ENCODE measurements at places on chromosomes 2 and 18.
A peak's percentile ranks its signal among the peaks of the same experiment; 100 is the strongest.

GRCh38 chr2:96514521-96514920 is 9.4 kb upstream of the NEURL3 start:
- DNase-seq: no peak

DNA sequence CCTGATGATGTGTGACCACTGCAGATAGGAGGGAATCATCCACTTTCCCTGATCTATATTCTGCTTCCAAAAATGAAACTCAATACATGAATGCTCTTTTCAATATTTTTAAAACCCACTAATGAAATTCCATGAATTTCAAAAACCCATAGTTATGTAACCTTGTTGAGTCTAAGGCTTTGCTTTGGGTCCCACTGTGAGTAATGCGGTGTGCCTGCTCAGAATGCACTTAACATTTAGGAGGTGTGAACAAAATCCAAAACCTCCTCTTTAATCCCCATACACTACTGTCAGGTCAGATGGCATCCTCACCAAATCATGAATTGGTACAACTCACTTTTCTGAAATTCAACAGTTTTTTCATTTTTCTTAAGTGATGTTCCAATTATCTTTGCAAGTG is 50.4 kb downstream of the CCDC93 start:
- DNase-seq: peak; percentile 40

- DNase-seq: no peak
Measured at GRCh38 chr2:221715523-221716247, 143.6 kb upstream of the EPHA4 start.

GRCh38 chr2:128450211-128451024 is 131.8 kb upstream of the HS6ST1 start:
- DNase-seq: no peak

DNA sequence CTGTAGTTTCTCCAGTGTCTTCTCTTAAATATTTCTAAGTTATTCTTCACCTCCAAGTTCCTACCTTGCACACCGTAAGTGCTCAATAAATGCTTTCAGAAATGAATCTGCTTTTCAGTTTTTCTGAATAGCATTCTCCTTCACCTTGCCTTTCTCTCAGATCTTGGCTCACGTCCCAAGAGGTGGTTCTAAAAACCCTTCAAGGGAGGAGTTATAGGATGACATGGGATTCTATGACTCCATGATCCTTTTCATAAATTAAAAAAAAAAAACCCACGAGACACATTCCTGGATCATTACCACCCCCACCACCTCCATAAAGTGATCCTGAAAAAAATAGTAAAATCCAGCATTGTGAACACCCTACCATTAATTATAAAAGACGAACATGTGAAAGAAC is 11.7 kb downstream of the KCTD1 start:
- DNase-seq: no peak

DNA sequence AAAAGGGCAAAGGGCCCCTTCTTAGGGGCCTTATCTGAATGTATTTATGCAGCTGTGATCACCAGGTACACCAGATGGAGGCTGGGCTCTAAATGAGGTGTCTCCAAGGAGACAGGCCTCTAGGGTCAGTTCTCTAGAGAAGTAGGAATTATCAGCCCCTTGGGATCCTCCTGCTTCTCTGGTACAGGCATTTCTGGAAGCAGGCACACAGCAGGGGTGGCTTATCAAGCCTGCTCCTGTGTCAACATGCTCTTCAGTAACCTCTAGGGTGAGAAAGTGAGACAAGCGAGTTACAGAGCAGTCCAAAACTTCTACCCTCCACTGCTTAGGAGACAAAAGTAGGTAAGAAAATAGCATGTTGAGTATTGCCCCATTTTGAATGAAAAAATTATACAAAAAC is 13.8 kb downstream of the TPGS2 start:
- no peak for DNase-seq

GRCh38 chr2:39216346-39217191 is 27.2 kb downstream of the CDKL4 start:
- DNase-seq: no peak

DNA sequence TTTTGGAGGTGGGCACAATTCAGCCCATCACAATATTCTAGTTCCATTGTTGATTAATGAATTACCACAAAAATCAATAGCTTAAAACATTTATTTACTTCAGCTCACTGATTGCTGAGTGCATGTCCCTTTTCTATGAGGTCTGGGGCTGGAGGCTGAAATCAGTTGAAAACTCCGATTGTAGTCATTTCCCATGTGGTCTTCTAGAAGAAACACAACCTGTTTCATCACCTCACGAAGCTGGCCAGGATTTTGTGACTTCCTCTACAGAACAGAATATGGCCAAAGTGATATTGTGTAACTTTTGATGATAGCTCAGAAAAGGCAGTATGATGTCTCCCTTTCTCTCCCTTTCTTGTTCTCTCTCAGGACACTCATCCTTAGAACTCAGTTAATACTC is 44.1 kb upstream of the CYRIA start:
- no peak for DNase-seq

GRCh38 chr2:23425338-23425871 is 40.4 kb downstream of the KLHL29 start:
- DNase-seq: no peak

- no peak for DNase-seq
Measured at GRCh38 chr2:44928483-44929158, 12.9 kb upstream of the SIX3 start.

- no peak for DNase-seq
Measured at GRCh38 chr2:240431271-240431660, 4.2 kb upstream of the GPC1 start.

DNA sequence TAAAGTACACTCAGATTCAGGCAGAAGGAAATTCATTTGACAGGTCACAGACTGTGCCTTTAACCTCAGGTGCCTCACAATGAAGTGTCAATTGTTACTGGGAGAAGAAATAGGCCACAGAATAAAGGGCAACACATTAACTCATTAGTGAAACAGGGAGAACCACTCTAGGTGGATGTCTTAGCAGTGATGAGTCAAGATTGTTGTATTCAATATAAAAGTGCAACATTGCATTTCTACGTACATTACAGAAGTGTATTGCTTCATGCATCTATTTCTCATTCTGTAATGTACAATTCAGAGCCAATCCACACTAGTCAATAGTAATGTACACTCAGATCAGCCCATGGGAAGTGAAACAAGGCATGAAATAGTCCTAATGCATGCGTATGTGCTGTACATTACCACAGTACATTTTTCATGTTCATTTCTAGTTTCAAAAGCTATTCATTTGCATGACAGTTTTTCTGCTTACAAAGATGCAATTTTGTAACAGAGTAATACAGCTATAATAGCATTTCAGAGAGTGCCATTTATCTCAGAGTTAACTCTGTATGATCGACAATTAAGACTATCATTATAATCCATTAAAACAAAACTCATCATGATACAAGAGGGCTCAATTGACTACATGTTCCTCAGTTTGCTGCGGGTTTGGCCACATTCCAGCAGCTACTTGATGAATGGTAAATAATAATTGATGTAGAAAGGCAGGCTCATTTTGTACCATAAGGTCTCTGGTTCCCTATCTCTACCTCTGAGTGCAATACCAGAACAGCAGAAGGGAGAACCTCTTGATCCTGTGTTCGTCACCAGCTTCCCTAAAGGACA is 12.2 kb upstream of the ARL5A start:
- no peak for DNase-seq

GRCh38 chr2:155309483-155309882 is 611.0 kb downstream of the KCNJ3 start:
- DNase-seq: no peak

- DNase-seq: peak; percentile 98
Measured at GRCh38 chr2:225025917-225026571, 16.2 kb downstream of the DOCK10 start.

- DNase-seq: peak; percentile 49
Measured at GRCh38 chr2:181305301-181306123, 151.7 kb upstream of the ITGA4 start.

DNA sequence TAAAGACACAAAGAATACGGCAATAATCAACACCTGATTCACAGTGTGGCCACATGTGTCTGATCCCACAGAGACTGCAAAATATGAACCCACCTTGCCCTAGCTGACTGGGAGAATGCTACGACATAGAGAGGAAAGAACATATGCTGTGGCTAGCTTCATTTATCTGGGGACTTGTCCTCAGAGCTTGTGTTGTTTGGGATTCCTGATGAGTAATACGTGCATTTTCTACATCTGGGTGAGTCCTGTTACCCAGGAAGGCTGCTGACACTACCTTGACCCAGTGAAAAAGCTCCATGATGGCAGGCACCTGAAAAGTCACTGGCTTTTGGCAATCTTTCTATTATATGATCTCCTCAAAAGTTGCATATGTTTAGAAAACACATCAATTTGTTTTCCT is 427.7 kb upstream of the LYPD1 start:
- peak; percentile 34 for DNase-seq

DNA sequence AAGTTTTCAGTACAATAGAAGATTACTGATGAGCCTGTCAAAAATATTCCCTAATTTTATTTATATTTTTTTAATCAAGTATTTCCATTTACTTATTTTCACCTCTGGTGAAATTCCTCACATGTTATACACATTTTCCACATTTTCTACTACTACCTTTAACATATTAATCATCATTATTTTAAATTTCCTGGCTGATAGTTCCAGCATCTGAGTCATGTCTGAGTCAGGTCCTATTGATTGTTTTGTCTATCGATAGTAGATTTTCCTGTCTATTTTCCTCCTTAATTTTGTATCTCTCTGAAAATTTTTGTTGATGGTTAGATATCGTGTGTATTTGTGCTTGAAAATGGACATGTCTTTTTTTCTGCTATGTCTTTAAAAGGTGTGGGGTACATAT is 211.8 kb upstream of the DSEL start:
- DNase-seq: no peak

GRCh38 chr18:76491473-76491775 is 3.6 kb downstream of the ZNF516 start:
- DNase-seq: peak; percentile 59

DNA sequence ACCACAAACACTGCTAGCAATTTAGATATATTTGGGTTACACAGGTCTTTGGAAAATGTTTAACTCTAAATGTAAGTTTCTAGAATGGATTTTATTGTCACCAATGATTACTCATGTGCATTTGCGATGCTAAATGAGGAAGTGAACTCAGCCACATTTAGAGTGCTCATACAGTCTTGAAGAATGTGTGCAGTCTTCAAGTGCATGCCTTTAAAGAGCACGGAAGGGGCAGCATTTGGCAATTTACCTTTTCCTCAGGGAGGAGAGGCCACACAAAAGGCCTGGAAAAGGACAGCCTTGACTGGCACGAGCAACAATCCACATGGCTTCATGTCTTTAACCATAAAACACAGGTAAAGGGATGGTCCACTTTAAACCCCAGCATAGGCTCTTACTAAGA is 78.5 kb upstream of the STK17B start:
- DNase-seq: no peak

- no peak for DNase-seq
Measured at GRCh38 chr18:68402784-68403183, 312.1 kb downstream of the TMX3 start.

- DNase-seq: no peak
Measured at GRCh38 chr2:15173501-15173900, 387.6 kb downstream of the NBAS start.

DNA sequence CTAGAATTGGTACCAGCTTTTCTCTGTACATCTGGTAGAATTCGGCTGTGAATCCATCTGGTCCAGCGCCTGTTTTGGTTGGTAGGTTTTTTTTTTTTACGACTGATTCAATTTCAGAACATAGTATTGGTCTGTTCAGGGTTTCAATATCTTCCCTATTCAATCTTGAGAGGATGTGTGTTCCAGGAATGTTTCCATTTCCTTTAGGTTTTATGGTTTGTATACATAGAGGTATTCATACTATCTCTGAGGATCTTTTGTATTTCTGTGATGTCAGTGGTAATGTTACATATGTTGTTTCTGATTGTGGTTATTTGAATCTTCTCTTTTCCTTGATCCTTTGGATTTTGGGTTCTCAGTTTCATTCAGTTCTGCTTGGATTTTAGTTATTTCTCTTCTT is 172.1 kb upstream of the ITGA4 start:
- DNase-seq: no peak

GRCh38 chr2:143489145-143489544 is 359.9 kb downstream of the ARHGAP15 start:
- DNase-seq: peak; percentile 91

DNA sequence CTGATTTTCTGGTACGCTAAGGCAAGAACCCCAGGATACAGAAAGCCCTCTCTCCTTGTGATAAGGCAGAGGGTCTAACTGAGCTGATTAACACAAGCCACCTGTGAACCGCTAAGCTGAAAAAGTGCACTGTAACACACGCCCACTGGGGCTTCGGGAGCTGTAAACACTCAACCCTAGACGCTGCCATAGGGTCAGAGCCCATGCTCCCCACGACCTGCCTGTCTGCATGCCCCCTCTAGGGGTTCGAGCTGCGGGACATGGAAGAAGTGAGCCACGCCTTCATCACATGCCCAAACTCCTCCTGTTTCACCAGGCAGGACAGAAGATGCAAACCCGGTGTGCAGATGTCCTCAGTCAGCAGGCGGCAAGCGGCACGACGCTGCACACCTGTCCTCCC is 173.9 kb upstream of the RAB12 start:
- DNase-seq: no peak

GRCh38 chr18:63907664-63908063 is at the start of gene SERPINB10:
SERPINB10 (plus strand) TSS chr18:63907958; CDS start chr18:63915511, 7,553 bp downstream.
- no peak for DNase-seq

DNA sequence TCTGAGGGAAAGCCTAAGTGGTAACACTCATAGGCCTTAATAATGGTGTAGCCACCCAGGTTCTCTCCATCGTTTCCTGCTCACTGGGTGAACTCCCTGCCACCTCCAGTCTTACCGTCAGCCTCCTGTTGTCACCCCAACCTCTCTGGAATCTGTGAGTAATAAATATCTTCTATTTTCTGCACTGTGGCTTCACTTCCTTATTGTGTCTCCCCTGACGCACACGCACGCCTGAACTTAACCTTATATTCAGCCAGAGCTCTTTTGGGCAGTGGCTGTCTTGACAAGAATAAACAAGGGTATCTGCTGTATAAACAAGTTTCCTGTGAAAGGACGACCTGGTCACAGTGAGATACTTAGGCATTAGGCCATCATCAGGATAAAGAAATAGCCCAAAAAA is 467.2 kb downstream of the SPAG16 start:
- DNase-seq: no peak

- DNase-seq: no peak
Measured at GRCh38 chr2:85975581-85975980, 86.8 kb upstream of the ST3GAL5 start.

- peak; percentile 60 for DNase-seq
Measured at GRCh38 chr18:48230467-48231113, 178.6 kb downstream of the ZBTB7C start.
